ENCODE measurements at places on chromosomes 12 and 14.

DNA sequence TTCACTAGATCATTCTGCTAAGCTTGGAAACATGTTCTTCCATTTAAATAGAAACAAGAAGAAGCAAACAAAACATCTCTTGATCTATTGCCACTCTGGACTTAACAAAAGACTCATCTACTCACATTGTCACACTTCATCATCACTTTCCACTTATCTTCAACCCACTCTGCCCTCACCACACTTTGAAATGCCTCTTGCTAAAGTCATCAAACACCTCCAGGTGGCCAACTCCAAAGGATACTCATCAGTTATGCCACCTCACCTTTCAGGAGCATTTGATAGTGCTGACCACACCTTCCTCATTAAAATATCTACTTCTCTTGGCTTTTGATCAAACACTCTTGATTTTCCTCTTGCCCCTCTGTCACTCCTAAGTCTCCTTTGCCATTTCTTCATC, 7.2 kb downstream of the EFCAB11 start:
- no peak for DNase-seq

DNA sequence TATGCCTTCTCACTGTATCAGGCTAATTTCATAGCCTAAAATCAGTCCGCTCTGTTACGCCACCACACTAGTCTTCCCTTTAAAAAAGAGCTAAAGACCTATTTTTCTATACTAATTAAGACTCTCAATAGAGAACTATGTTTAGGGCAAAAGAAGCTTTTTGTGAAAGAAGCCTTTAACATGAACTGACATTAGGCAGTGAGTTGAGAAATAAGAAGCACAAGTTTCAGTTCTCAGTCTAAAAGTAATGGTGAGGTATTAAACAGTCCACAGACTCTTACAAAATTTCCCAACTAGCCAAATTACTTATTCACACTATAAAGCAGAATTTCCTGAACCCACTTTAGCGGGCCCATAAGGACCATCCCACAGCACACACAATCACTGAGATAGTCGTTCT, 93.7 kb downstream of the SOX5 start:
- no peak for DNase-seq

GRCh38 chr14:96245710-96246538, 10.1 kb upstream of the BDKRB1 start:
- DNase-seq = no peak

GRCh38 chr14:90544566-90544965, 147.7 kb downstream of the CALM1 start:
- no peak for DNase-seq

- no peak for DNase-seq
Observed at GRCh38 chr14:104891121-104891551, 26.1 kb downstream of the CEP170B start.

GRCh38 chr14:98069712-98070171, 1202.3 kb downstream of the BCL11B start:
- DNase-seq = no peak

DNA sequence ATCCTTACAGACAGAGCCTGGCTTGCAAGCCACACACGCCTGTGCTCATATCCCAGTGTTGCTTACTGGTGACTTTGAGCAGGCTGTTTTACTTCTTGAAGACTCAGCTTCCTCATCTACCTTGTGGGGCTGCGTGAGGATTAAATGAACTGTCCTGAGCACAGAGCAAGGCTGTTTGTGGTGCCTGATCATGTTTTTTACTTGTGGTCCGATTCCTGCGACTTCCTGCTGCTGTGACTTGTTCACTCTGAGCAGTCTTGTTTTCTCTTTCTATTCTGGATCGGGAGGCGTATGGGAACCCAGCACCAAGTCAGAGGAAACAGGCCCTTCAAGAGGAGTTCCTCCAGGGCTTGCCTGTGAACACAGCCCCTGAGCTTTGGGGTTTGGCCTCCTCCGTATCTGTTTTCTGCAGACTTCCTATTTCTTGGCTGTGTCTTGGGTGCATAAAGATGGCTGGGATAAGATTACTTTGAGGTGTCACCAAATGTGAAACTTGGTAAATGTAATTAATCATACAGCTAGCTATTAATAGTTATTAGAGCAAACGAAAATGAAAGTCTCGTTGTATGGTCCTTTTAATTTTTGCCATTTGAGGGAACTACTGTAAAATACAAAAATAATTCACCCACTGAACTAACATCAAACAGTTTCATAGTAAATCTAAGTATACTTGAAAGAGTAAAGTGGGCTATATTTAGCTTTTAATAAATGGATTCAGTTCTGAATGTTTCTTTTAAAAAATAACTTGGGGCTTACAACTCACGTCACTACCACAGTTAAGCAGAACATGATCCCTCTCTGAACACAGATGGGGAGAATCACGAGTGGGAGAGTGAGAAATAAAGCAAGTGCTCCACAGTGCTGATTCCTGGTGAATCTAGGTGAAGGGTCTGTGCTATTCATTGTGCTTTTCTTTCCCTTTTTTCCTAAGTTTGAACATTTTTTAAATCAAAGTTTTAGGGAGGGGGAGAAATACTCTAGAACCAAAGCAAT, 251.5 kb downstream of the FOXN3 start:
- DNase-seq = no peak

GRCh38 chr12:51242120-51242519, 3.5 kb downstream of the DAZAP2 start:
- DNase-seq = no peak

DNA sequence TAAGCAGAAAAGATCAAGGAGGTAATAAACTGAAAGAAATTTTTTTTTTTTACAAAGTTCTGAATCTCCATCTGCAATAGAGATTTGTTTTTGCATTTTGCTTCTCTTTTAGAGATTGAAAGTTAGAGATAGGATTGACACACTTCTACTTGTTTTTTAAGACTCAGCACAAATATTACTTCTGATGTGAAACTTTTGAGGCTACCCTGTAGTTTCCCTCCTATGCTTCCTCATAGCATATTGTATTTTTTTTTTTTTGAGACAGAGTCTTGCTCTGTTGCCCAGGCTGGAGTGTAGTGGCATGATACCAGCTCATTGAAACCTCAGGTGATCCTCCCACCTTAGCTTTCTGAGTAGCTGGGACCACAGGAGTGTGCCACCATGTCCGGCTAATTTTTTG, 32.1 kb upstream of the SGPP1 start:
- no peak for DNase-seq

- peak; percentile 20 for DNase-seq
Observed at GRCh38 chr12:119512772-119513497, 80.6 kb upstream of the TMEM233 start.

- no peak for DNase-seq
Observed at GRCh38 chr14:56814519-56814959, 4.3 kb upstream of the OTX2 start.

DNA sequence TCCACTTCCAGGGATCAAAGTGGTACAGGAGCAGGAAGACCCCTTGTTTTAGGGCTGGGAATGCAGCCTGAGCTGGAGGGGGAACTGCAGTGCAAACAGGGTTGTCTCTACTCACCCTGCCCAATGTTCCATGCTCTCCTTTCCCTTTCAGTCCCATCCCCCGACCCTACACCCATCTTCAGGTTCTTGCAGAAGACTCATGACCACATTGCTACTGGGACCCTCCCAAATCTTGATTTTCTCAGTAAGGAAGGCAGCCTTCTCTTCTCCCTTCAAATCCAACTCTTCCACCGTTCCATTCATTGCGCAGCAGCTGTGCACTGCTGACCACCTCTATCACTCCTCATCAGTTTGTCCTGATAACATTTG, 1.9 kb downstream of the SERPINA11 start:
- no peak for DNase-seq

- no peak for DNase-seq
Observed at GRCh38 chr14:52023518-52023917, 34.2 kb downstream of the RTRAF start.

- no peak for DNase-seq
Observed at GRCh38 chr12:72082986-72083820, 144.6 kb downstream of the TPH2 start.

- DNase-seq = peak; percentile 41
Observed at GRCh38 chr14:68379510-68380328, 413.1 kb downstream of the ZFP36L1 start.

GRCh38 chr12:62045211-62045610, 215.0 kb upstream of the USP15 start:
- no peak for DNase-seq

DNA sequence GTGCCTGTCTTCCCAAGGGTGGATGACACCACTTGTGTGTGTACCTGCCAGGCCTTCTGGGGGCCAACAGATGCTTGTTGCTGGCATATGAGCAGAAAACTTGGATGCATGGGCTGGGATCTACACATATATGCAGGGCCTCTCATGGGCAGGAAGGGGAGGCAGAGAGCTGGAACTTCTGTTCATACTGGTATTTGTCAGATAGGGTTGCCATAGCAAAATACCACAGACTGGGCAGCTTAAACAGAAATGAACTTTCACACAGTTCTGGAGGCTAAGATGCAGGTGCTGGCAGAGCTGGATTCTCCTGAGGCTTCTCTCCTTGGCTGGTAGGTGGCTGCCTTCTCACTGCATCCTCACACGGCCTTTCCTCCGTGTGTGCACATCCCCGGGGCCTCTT, 121.8 kb downstream of the SUDS3 start:
- no peak for DNase-seq

GRCh38 chr12:1806301-1807086, 13.9 kb upstream of the LRTM2 start:
- no peak for DNase-seq

- no peak for DNase-seq
Observed at GRCh38 chr12:122090759-122091515, 12.4 kb downstream of the MLXIP start.

DNA sequence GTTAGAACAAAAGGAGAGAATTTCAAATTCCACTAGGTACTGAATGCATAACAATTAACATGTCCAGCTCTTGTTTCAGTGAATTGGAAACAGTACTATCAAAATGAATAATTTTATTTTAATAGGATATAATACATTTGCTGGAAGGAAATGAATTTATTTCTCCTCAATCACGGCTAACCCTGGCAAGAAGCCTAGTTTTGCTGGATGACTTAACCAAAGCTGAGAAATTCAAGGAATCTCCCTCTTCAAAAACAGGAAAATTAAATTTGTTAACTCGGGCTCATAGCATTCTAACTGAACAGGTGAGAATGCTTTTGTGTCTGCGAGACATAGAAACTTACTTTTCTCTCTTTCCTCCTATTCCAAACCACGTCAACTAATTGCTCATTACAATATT, 163.5 kb upstream of the NEDD1 start:
- DNase-seq = no peak

DNA sequence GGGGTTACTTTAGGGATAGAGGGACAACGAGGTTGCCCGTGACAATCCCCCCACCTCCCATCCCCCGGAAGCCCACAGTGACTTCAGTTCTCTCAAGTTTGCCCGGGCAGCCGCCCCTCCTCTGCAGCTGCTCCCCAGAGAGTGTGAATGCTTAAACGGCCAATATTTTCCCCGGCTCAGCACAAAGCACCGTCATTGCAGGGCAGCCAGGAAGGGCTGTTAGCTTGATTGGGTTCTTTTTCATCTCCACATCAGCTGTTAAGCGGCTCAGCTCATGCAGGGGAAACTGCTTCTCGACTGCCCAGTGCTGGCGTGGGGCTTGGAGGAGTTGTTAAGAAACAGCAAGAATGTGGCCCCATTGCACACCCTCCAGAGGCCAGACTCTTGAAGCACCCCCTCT, 120.5 kb upstream of the NCOR2 start:
- no peak for DNase-seq

- no peak for DNase-seq
Observed at GRCh38 chr14:73428353-73428824, 30.0 kb downstream of the NUMB start.

GRCh38 chr14:64760146-64760755, 56.0 kb downstream of the PLEKHG3 start:
- DNase-seq = peak; percentile 19

DNA sequence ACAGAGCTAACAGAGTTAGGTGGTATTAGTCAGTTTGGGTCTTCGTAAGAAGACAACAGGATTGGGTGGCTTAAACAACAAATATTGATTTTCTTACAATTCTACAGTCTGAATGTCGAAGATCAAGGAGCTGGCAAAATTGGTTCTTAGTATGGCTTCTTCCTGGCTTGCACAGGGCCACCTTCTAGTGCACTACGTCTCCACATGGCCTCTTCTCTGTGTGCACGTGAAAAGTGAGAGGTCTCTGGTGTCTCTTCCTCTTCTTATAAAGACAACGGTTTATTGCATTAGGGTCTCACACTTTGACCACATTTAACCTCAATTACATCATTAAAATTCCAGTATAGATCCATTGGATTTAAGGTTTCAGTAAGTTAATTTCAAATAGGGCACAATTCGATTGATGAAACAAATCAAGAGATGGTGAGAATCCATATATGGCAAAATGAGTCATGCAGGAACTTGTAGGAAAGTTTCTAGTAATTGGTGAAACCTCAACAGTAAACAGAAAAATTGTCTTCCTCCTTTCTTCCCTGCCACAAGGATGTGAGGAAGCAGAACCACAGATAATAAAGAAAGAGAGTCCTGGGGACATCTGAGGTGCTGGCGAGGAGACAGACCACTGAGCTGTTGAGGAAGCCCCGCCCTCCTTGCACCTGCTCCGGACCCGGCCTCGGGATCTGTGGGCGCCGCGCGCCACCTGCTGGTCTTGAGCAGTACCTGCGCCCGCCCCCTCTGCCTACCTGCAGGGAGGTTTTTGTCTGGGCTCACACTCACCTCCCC, 846.7 kb downstream of the TMEM121 start:
- peak; percentile 66 for DNase-seq

DNA sequence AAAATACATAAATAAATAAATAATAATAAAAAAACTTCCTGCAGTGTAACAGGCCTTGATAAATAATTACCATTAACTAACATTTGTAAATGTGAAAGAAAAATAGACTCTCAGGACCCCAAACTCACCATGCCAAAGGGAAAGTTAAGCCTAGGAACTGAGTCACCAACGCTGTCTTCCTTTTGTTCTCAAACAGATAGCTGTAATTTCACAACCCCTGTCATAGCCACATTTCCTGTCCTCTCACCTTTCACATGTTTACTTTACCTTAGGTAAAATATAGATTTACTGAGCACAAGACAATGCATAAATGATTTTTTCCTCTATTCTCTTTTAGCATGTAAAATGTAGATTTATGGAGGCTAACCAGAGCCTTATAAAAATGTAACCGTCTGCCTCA, 35.9 kb upstream of the CHST11 start:
- DNase-seq = no peak

All from LoVo (cell line).